Left colon (tissue), 2 donors: ENCODE measurements at places on chromosomes 4 and X.

DNA sequence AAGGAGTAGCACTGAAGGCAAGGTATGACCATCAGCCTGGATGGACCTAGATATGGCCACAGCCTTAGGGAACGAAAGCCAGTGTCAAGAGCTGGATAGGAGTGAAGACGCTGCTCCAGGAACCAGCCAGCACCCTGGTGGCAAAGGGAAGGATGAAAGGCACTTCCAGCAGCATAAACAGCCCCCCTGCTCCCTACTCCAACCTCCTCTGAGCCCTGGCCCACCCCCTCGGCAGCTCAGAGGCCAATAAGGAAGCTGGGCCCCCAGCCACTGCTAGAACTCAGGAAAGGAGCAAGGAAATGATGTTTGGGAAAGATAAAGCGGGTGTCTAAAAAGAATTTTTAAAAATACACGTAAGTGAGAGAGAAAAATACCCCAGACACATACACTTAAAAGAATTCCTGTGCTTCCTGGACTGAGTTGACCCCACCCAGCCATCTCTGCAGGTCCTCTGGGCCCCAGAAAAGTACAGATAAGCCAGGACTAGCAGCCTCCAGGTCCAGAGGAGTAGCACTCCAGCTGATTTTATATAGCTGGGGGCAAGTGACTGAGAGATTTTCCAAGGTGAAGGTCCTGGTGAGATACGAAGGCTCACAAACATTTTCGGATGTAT lies 170.4 kb downstream of the SHROOM4 start:
- no peak for DNase-seq

- DNase-seq, result no peak
Measured at GRCh38 chrX:48451708-48452107, 18.4 kb downstream of the SLC38A5 start.

- DNase-seq, result no peak
Measured at GRCh38 chr4:137583671-137584070, 51.4 kb upstream of the PCDH18 start.

DNA sequence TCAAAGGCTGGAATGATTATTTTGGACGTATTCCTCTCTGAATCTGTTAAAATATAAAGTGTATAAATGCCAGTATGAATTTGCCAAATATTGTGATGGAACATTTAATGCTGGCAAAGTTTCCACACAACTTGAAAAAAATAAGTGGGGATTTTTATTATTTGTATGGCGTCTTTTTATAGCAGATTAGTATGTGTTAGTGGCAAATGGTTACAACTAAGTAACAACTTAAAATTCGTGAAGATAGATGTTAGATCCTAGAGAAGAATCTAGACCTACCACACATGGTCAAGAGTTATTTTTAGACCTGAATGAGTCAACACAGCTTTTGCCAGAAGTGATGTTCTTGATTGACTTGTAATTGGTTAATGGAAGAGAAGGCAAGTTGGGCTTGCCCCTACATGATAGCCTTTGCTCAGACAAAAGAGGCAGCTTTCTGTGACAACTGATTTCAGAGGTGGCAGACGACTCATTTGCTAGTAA lies 4.8 kb downstream of the CPE start:
- DNase-seq, result no peak

- no peak for DNase-seq
Measured at GRCh38 chr4:123980736-123981300, 584.2 kb downstream of the SPRY1 start.

GRCh38 chrX:41087201-41087600 lies 2.0 kb downstream of the USP9X start:
- DNase-seq, result no peak

- no peak for DNase-seq
Measured at GRCh38 chrX:135973025-135973547, 702 bp downstream of the MMGT1 start.

- DNase-seq, result no peak
Measured at GRCh38 chr4:152525878-152526277, 10.0 kb downstream of the FBXW7 start.

DNA sequence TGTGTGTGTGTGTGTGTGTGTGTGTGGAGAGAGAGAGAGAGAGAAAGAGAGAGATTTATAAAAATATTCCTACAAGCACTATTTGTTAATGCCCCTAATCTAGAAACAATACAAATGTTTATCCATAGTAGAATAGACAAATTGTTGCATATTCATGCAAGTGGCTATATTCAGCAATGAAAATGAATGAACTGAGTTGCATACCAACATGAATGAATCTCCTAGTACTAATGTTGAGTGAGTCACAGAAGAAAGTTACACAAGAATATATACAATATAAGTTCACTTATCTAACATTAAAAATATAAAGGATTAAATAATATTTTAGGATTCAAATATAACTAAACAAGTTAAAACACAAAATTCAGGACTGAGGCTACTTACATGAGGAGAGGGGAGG lies 456.8 kb upstream of the AMOT start:
- DNase-seq, result no peak

DNA sequence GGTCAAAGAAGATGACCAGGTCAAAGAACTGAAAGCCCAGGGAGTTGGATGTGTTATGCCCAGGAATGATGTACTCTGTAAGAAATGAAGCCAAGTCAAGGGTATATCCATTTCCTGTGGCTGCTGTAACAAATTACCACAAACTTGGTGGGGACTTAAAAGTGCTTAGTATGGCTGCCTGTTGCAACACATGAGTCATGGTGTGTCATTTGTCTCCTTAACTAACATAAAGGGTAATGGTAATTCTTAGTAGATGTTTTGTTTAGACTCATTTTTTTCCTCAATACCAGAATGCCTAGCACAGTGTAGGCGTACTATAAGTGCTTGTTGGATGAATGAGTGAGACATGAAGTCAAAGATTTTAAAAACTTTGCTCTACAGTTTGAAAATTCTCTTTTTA lies 45.7 kb downstream of the SYTL5 start:
- no peak for DNase-seq
